AG04450 (cell line): ENCODE measurements at places on chromosomes 4 and X.

DNA sequence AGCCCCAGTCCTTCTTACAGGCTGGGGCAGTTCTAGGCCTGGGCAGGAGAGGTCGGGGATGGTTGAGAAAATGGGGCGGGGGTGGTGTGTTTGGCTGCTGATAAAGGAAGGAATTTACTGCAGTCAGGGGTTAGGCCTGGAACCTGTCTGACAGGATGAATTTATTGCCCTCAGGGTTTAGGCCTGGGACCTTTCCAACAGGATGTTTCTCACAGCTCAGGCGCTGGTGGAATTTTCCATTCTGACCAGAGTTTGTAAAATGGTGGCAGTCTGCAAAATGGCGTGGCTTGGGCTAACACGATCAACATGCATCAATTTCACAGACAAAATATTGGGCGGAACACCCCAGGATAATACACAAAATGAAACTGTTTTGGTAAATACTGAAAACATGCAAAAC lies 83.5 kb upstream of the SPIN4 start:
- no peak for DNase-seq

DNA sequence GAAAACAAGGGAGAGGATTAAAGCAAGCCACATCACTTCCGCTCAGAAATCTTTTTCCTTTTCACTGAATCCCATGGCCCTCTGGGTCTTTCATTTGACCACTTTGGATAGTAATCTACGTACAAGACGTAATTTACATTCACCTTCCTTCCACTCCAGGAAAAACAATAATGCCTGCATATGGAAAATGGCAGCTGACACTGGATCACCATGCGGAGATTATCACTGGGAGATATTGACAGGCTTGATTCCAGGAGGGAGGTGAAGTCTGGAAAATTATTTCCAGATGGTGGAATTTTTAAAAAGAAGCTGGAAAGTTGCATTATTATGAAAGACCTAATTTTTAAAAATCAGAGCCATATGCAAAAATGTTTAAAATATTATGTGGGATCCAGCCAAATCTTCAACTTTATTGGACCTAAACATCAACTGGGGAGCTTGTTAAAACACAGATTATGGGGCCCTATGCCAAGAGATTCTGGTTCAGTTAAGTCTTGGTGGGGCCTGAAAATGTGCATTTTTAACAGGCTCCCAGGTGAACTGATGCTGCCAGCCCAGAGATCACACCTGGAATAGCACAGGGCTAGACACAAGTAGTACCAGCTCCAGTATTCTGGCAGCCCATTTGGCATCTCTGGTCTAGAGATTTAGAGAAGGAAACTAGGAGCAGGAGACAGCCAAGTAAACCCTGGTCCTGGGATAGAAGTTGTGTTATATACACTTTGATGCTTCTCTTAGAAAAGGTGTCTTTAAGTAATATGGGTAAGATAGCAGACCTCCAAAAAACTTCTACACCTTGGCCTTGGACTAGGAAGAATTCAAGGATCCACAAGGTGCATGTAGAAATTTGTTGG lies 290.3 kb upstream of the LDB2 start:
- no peak for DNase-seq

- DNase-seq = no peak
Observed at GRCh38 chr4:84529169-84529751, 30.2 kb upstream of the NKX6-1 start.

- peak; percentile 24 for DNase-seq
Observed at GRCh38 chr4:186900232-186900900, 176.7 kb upstream of the FAT1 start.

GRCh38 chrX:10199212-10199611 lies 42.4 kb downstream of the CLCN4 start:
- DNase-seq = no peak

DNA sequence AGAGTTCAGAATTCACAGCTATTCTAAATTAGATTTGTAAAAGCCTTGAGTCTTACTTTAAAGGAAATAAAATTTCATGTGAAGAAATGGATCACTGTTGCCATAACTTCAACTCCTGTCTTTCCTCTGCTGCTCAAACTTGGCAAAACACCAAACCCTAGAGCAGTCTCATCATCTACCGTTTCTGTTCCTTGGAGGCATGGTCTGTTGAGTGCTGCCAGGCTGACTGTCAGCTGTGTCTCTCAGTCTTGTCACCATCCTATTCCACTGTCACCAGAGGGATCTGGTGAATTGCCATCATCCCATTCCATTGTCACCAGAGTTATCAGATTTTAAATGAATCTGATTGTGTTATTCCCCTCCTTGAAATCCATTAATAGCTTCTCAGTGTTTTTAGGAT lies 55.6 kb downstream of the STIM2 start:
- no peak for DNase-seq

DNA sequence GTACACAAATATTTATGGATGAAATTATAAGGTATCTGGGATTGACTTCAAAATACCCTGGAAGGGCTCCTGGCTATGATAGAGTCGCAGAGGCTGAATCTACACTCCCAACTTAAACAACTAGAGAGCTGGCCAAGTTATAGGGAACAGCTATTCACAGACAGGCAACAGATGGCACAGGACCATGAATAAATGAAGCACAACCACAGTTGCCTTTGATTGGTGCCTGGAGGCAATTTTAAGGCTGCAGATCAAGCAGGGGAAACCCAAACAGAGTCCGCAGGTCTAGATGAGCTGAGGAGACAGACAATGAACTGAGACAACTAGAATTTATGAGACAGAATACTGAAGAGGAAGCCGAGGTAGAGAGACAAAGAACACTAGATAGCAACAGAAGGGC lies 155.9 kb downstream of the EVC2 start:
- no peak for DNase-seq

GRCh38 chr4:2767046-2767704 lies 11.0 kb upstream of the TNIP2 start:
- no peak for DNase-seq

DNA sequence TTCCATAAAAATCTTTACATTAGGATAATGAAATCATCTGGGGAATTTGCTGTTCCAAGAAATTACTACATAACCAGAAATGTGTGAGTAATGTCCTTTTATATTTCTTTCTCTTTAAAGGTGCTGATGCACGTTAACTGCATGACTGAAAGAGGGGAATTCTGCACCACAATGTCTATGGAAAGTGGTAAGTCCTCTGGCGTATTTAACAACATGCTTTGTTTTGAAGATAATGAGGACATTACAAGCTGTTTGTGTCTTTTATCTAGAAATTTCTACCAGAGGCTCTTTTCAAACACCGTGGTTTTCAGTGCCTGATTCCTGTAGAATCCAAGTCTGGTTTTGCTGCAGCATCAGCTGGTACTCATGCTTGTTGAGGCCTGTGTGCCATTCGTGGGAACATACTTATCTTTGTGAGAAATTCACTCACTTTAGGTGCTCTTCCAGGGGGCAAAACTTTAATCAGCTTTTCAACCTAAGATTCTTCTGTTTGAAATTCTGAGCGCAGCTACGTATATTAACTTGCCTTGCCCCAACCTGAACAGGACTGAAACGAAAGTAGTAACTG lies 257.2 kb downstream of the PDHA2 start:
- DNase-seq = no peak

DNA sequence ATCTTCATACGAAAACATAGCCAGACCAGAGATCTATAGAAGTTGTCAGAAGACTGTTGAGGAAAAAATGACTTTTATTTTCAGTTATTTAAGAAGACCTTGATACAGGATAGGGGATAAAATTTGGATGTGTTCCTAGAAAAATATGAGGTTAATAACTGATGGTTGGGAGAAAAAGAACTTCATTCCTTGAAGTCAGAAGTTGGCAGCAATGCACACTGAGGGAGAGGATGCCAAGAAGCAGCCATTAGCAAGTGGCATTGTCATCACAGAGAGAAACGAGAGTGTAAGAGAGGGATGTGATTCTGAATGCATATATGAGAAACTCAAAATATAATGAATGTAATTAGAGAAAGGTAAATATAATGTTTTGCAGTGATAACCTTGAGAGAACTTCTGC lies 382.1 kb upstream of the EPHA5 start:
- no peak for DNase-seq

DNA sequence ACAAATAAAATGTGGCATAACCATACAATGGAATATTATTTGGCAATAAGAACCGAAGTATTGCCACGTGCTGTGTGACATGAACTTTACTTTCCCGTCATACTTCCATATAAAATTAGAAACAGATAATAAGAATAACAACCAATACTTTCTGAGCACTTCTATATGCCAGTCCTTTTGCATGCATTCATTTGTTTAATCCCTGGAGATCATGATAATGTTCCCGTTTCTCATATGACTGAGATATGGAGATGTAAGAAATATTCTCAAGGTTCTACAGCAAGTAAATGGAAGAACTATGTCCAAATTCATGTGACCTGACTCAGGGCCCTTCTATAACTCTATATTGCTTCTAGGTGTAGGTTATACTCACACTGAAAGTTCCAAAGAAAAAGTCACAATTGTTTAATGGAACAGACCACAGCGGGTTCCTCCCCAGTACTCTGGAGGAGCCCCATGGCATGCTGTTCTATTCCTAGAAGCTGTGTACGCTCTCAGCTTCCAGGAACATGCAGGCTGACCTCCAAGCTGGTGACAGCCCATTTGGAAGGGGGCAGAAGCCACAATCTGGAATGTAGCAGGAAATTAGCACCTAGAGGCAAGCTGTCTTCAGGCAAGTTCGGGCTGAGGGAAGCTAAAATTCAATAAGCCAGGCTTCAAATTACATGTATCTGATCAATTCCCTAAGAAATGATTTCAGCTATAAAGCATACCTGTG lies 31.5 kb downstream of the QDPR start:
- no peak for DNase-seq

GRCh38 chr4:54061873-54062272 lies 2.5 kb downstream of the CHIC2 start:
- DNase-seq = no peak

GRCh38 chr4:100929758-100930157 lies 411.9 kb upstream of the EMCN start:
- no peak for DNase-seq

GRCh38 chr4:60759518-60760245 lies 440.4 kb upstream of the ADGRL3 start:
- DNase-seq = no peak

- DNase-seq = no peak
Observed at GRCh38 chrX:137101273-137101990, 67.6 kb upstream of the GPR101 start.

DNA sequence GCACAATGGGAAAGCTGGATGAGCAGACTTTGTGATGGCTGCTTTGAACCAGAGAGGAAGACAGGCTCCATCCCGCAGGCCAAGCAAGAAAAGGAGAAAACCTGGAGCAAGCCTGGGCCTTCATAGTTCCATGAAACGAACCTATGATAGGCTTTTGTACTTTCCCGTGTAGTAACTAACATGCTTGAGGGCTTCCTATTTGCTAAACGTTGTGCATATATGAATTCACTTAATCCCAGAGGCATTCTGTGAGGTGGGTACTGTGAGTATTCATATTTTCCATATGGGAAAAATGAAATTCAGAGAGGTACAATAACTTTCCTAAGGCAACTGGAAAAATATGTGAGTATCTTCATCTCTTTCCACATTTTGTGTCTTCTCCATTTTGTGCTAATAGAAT lies 13.6 kb upstream of the APBB2 start:
- DNase-seq = no peak

DNA sequence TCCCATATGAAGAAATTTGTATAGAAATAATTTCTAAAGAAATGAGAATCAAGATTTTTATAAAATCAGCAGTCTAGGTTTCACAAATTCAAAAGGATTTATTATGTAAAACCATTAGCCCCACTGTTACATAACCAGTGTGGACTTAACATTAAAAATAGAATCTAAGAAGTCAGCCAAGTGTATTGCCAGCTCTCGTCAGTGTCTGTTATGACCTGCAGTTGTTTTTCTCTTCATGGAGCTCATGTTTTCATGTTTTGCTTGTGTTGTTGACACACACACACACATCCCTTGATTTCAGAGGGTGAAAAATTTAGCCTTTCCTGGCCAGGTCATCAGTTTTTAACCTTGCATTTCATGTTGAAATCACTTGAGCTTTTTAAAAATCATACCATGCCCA lies 39.5 kb downstream of the USP38 start:
- no peak for DNase-seq

DNA sequence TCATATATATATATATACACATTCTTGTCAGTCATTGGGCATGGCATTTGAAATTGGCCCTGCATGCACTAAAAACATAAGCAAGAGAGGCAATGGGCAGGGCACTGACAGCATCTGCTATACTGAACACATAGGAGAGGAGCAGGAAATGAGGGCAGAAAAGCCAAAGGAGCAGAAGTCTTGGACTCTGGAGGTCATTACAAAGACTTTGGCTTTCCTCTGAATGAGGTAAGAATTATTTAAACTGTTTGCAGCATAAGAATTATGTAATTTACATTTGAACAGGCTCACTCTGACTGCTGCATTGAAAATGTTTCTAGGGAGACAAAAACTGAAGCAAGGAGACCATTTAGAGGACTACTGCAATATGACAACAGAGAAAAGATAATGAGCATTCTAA lies 396.5 kb downstream of the PRDM5 start:
- DNase-seq = no peak

DNA sequence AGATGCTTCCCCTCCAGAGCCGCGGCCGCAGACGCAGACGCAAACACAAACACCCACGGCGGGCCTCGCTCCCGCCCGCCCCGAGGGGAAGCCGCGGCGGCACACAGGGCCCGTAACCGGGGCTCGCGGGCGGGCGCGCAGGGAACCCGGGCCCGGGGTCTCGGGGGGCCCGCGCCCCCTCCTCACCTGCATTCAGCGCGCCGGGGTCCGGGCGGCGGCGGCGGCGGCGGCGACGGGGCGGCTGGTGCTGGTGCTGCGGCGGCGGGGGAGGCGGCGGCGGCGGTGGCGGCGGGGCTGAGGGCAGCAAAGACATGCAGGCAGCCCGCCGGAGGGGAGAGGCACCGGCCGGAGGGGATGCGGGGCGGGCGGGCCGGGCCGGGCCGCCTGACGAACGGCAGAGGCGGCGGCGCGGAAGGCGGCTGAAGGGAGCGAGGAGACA lies 255 bp upstream of the CNOT6L start:
- DNase-seq = no peak

- no peak for DNase-seq
Observed at GRCh38 chr4:160019936-160020335, 917.1 kb downstream of the RAPGEF2 start.

GRCh38 chr4:147740176-147740575 lies 8.3 kb downstream of the ARHGAP10 start:
- no peak for DNase-seq
